ENCODE measurements at places on chromosomes 5 and 9.

GRCh38 chr5:42772265-42772993, 15.8 kb downstream of the CCDC152 start:
- DNase-seq, result no peak

DNA sequence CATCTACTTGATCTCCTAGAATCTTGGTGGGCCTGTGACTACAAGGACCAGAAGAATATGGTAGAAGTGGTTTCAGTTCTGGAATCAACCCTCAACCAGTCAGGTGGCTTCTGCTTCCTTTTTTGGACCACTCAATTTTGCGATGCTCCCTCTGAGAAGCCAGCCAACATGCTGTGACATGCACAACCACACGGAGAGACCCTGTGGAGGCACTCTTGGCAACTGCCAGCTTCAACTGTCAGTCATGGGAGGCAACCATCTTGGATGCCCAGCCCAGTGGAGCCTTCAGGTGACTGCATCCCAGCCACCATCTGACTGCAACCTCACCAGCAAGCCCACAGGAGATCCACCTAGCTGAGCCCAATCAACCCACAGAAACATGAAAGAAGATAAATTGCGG, 137.3 kb downstream of the FAM114A2 start:
- DNase-seq, result no peak

GRCh38 chr9:125739436-125739835, 7.7 kb upstream of the PBX3 start:
- DNase-seq, result no peak

DNA sequence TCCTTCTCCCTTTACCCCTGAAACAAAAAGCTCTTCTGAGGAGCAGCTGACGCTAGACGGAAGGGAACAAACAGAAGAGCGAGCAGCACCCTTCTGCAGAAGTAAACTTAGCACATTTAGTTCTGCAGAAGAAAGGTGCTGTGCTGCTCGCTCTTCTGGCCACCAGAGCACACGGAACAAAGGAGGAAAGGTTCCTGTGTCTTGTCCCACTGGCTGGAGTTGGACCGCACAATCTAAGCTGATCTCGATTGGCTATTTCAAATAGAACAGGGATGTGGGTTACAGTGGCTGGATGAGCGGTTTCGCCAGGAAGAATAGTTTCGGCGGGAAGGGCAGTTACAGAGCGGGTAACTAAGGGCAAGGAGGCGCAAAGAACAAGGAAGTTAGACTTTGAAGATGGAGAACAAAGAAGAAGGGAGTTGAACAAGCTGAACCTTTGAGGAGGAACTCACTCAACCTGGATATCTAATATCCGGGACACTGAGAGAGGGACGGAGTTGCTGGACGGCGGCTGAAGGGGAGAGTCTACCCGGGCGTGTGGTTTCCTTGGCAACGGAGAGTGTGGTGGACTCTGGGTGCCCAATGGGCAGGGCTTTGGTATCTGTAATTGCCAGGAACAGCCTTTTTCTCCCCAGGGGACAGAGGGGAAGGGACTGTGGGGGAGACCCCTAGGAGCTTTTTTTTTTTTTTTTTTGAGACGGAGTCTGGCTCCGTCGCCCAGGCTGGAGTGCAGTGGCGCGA, 7.1 kb downstream of the GTF3C5 start:
- no peak for DNase-seq

DNA sequence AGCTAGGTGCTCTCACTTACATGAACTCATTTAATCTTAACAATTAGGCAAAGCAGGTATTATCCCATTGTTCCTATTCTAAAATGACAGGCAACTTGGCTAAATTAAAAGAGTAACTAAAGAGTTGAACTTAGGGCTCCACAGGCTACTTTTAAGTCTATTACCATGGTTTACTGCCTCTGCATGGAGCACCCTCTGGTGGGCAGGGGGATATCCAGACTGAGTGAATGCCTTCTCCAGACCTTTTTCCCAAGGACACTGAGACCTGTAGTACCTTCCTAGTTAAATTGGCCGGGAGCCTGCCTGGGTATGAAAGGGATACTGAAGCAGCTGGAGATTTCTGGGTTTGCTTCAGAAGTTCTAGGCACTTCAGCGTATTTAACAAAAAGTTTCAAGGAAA, 238.1 kb downstream of the ELAVL2 start:
- DNase-seq, result no peak

- no peak for DNase-seq
Observed at GRCh38 chr9:126883636-126884035, 23.2 kb downstream of the ZBTB34 start.

DNA sequence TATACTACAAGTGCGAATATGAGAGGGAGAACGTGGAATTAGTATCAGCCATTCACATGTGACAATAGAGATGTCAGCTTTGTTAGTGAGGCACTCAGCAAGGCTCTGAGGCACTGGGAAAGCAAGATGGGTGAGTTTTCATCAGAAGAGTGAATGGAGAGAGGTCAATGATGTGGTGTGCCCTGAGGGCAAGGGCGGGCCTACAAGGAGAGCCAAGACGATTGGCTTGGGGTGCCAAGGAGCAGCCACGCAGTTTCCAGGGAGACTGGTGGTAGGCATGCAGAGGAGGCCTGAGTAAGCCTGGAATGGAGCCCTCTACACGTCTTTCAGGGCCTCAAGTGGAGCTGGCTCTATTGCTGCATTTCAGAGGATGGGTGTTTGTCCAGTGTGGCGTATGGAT, 24.7 kb downstream of the BTF3 start:
- DNase-seq, result no peak

- DNase-seq, result no peak
Observed at GRCh38 chr5:8675182-8675581, 806.2 kb downstream of the MTRR start.

GRCh38 chr9:132849185-132849706, 28.8 kb downstream of the AK8 start:
- no peak for DNase-seq

- no peak for DNase-seq
Observed at GRCh38 chr5:32769711-32770110, 58.6 kb downstream of the NPR3 start.
